ENCODE measurements at places on chromosomes 12 and 14.

DNA sequence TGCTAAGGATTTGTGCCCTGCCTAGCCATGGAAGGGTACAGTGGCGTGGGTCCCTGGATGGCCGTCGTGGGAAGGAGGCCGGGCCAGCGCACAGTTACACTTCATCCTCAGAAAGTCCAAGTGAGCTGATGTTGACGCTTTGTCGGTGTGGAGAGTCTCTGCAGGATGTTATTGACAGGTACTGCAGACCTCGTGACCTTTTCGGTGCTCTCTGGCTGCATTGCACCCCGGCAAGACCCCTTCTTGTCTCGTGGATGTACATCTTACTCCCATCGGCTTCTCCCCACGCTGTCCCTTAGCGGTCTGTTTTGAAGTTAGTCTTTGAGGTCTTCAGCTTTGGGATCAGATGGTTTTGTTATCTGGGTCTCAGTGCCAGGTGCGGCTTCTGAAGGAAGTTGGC, 78.4 kb downstream of the EP400 start:
- no peak for DNase-seq

DNA sequence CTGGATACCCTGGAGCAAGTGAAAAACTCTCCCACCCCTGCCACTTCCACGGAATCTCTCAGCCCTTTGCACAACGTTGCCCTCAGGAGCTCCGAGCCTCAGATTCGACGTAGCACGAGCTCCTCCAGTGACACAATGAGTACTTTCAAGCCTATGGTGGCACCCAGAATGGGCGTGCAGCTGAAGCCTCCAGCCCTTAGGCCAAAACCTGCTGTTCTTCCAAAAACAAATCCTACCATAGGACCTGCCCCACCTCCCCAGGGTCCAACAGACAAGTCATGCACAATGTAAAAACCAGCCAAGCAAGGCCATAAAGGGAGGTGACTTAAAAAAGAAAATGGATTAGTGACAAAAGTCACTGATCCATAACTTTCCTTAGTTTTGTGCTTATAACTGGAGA, 79.7 kb downstream of the KICS2 start:
- no peak for DNase-seq

DNA sequence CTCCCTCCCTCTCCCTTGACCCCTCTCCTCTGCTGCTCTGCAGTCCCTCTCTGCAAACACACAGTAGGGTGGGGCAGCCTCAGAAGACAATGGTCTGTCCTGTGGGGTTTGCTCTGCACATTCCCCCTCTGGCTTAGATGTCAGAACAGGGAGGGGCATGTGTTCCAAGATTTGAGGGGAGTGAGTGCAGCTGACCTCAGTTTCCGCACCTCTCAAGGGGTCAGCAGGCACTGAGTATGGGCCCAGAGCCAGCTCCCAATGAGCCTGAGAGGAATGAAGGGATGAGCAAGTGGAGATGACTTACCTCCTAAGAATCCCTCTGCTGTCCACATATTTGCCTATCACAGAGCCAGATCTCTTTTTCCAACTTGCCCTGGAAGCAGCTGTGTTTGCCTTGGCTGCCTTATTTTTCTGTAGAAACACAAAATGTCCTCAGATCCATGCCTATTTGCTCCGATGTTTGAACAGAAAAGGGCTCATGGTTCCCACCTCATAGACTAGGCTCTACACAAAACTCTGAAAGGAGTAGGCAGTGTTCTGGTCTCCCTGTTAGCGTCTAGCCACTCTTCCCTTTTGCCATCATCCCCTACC, 111.4 kb downstream of the CRACR2A start:
- no peak for DNase-seq

DNA sequence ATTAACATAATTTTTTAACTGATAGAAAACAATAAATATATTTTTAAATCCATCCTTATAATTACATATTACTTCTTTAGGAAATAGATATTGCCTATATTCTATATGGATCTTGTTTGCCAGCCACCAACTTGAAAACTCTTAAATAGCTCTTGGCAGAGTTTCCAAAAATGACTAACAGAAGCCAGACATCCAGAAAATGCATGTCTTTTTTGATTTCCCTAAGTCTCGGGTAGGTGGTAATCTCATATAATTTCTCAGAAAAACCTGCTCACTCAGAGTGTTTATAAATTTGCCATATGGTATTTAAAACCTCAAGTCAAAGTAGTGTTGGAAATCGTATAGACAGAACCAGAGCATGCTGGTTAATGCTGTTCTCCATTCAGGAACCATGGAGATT, 360.4 kb upstream of the FOXG1 start:
- DNase-seq: no peak

GRCh38 chr12:645563-646071, 17.6 kb downstream of the NINJ2 start:
- DNase-seq: no peak

- no peak for DNase-seq
Measured at GRCh38 chr12:97573901-97574300, 111.3 kb downstream of the RMST start.

GRCh38 chr14:56154321-56154720, 36.1 kb downstream of the PELI2 start:
- no peak for DNase-seq

DNA sequence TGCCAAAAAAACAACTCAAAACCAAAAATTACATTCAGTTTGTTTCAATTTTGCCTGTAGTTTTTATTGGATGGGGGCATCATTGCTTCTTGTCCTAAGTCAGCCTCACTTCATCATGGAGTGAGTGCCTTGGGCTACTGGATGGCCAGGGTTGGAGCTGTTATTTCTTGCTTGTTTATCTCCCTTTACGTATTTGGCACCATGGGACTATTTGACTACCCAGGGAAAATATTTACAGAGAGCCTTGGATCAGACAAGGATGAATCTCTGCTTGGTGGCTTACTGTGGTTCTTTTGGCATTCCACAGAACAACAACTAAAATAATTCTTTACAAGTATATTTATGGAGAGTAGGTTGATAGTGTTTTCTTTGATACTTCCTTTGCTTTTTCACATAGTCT, 160.8 kb upstream of the SEL1L start:
- DNase-seq: no peak

- no peak for DNase-seq
Measured at GRCh38 chr12:67681941-67682620, 33.5 kb downstream of the DYRK2 start.

GRCh38 chr12:95763809-95764253, 26.7 kb downstream of the NTN4 start:
- DNase-seq: no peak

- DNase-seq: peak; percentile 60
Measured at GRCh38 chr12:121240484-121241101, 30.7 kb downstream of the P2RX4 start.

DNA sequence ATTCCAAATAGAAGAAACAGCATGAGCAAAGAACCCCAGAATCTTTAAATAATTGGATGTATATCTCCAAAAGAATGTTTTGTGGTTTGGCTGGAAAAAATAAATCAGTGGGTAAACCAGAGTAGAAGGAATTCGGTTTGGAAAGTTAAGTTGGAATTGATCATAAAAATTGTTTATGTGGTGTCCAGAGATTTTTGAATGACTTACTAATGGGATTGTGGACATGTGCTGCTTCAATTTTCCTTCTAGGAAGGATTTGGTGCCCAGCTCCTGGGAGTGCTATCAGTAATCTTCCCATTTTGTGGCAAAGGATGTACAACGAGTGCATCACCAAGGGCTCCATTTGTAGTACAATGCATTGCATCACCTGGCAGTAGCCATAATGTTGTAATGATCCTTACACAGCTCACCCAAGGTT, 224.8 kb downstream of the SLC16A7 start:
- no peak for DNase-seq

GRCh38 chr14:105187116-105187515, 6.0 kb upstream of the NUDT14 start:
- no peak for DNase-seq

DNA sequence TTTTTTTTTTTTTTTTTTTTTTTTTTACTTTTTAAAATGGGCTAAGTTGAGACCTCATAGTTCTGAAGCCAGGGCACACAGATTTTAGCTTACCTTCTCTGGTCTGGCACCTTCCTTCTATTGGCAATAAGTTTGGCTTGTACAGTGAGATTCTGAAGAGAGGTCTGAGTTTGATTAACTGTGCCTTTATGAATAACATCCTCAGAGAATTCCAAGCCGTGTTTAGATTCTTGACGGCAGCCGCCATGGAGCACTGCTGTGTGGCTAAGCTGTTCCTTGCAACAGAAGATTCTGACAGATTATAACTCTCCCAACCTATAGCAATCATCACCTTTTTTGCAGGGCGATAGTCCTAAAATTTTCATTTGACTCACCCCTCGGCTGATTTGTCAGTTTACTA, 354.9 kb upstream of the FAR2 start:
- DNase-seq: no peak

DNA sequence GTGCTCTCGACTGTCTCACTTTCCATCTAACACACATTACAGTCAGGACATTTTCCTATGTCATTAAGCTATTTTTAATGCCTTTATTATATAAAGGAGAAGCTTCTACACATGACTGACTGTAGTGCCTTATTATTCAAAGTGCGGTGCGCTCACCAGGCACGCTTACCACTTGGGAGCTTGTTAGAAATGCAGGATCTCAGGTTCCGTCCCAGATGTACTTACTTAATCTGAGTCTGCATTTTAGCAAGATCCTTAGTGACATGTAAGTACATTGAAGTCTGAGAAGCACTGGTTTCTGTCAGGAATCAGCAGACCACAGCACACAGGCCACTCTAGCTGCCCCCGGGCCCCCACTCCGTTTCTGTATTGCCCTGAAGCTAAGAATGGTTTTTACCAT, 44.7 kb upstream of the MDM1 start:
- DNase-seq: no peak

GRCh38 chr12:91717804-91718203, 427.8 kb downstream of the BTG1 start:
- DNase-seq: no peak

DNA sequence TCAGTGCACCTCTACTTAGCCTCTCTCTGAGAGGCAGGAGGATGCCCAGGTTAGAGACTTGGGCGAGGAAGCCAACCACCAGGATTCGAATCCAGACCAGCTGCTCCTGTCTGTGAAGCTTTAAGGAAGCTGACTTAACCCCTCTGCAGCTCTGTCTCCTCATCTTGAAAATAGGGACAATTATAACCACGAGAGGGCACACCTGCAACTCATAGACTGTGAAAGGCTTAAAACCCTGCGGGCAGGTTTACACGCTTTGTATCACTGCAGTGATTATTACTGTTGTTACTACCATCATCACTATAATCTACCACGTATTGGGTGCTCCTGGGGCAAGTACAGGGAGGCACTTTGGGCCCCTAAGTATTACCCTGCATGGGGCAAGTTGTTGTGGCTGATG, 379.8 kb downstream of the VRK1 start:
- DNase-seq: no peak

Data from stimulated activated CD4-positive, alpha-beta T cell treated with anti-CD3 and anti-CD28 coated beads, Interleukin-15, amount 100 ng/mL, for 48 hours (primary cell).